Transverse colon (tissue), 4 donors: ENCODE measurements at places on chromosomes 3 and 15. TPM values are rescaled to one million over a fixed set of nuclear protein-coding genes. Genes with fewer than 3 reads are reported as not detected.

DNA sequence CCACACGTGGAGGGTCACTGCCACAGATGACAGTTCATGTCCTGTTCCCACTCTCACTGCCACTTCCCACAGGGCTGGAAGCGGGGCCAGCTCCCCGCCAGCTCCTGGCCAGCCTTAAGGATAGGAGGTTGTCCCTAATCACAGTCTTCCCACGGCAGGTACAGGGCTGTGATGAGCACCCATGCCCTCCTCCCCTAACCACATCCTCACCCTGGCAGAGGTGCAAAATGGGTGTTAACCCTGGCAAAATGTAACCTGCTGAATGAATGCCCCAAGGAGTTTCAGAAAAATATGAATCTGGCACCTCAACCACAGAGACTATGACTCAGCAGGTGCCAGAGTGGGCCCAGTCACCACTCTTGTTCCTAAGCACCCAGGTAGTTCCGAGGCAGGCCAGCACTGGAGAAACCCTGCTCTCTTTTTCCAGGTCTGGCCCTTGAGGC is 185.1 kb upstream of the TPM1 start:
- DNase-seq = no peak
- no peak overlapping the region for H3K27ac ChIP-seq
- no peaks in the 10 kb centered on the region for H3K4me1 ChIP-seq

GRCh38 chr3:111151438-111151837 is 79.8 kb downstream of the NECTIN3 start:
- peaks cover 4% of the 10 kb centered on the region for H3K36me3 ChIP-seq
- no peak overlapping the region for H3K27ac ChIP-seq
- H3K27me3 ChIP-seq = no peaks in the 10 kb centered on the region
- H3K4me1 ChIP-seq = no peaks in the 10 kb centered on the region
- no peak for DNase-seq

DNA sequence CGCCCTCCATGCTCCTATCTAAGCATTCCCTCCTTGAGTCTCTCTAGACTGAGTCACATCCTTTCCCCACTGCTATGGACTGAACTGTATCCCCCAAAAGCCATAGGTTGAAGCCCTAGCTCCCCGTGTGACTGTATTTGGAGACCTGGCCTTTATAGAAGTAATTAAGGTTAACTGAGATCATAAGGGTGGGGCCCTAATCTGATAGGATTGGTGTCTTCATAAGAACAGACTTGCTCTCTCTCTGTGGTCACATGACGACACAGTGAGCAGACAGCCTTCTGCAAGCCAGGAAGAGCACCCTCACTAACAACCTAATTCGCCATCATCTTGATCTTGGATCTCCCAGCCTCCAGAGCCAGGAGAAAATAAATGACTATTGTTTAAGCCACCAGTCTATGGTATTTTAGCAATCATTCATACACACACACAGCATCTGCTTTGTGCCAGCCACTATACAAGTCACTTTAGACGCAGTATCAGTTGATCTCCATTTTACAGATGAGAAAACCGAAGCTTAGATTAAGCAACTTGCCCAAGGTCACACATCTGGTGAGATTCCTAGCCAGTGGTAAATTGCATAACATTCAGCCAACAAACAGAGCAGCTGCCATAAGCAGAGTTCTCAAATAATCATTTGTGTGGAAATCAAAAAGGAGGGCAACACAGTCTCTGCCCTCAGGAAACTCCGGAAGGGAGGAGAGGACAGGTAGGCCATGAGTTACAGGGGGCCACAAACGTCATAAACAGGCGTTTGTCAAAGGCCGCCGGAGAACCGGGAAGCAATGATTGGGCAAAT is 66.3 kb upstream of the HES1 start:
- H3K4me3 ChIP-seq = no peak overlapping the region
- H3K36me3 ChIP-seq = no peaks in the 10 kb centered on the region
- H3K4me1 ChIP-seq = peaks cover 24% of the 10 kb centered on the region
- no peak for DNase-seq
- no peaks in the 10 kb centered on the region for H3K27me3 ChIP-seq

GRCh38 chr3:128874481-128875180 is 4.8 kb upstream of the ACAD9 start:
- H3K4me1 ChIP-seq = peaks cover 10% of the 10 kb centered on the region
- no peaks in the 10 kb centered on the region for H3K27me3 ChIP-seq
- no peaks in the 10 kb centered on the region for H3K36me3 ChIP-seq
- H3K27ac ChIP-seq = no peak overlapping the region
- DNase-seq = no peak

DNA sequence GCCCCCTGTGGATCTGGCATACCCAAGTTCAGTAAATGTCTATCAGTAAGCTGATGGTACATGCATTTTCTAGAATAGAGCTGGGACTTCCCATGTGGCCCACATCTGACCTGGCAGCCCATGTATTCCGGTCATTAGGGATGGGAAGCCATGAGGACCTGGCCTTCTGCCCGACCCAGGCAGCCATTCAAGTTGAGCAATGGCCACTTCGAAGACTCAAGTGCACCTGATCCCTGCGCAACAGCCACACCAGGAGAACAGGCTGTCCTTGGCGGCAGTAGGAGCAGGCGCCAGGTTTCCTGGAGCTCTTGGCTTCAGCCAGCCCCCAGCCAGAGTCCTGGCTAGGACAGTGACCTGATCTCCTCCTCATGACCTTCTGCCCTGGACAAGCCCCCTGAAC is 14.6 kb downstream of the HEMK1 start:
- no peak overlapping the region for H3K4me3 ChIP-seq
- no peaks in the 10 kb centered on the region for H3K27me3 ChIP-seq
- H3K4me1 ChIP-seq = no peaks in the 10 kb centered on the region

Gene NISCH
- 137 TPM for total RNA-seq

Gene CPLX3
- total RNA-seq = not detected

DNA sequence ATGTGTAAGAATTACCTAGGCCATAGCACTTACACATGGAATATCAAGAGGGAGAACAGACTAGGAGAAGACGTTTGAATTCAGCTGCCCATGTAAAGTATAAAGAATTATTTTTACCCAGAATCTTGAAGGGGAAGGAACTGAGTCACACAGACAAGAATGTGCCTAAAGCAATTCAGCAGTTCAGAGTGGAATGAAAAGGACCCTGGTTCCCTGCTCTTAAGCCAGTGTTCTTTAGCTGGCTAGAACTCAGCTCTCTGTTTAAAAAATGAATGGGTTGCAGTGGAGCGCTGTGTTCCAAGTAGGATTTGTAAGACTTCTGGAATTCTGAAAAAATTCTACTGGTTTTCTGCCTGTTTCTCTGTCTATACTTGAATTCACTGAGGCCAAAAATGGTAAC is 440.2 kb downstream of the LPP start:
- no peak overlapping the region for H3K4me3 ChIP-seq
- no peaks in the 10 kb centered on the region for H3K36me3 ChIP-seq
- H3K27ac ChIP-seq = peak overlapping the region; percentile 30
- no peaks in the 10 kb centered on the region for H3K27me3 ChIP-seq

Gene CPNE9
- not detected for total RNA-seq

GRCh38 chr15:52714968-52715367 is 35.8 kb upstream of the ATOSA start:
- H3K27ac ChIP-seq = no peak overlapping the region
- H3K36me3 ChIP-seq = no peaks in the 10 kb centered on the region
- H3K4me3 ChIP-seq = no peak overlapping the region
- H3K4me1 ChIP-seq = no peaks in the 10 kb centered on the region

DNA sequence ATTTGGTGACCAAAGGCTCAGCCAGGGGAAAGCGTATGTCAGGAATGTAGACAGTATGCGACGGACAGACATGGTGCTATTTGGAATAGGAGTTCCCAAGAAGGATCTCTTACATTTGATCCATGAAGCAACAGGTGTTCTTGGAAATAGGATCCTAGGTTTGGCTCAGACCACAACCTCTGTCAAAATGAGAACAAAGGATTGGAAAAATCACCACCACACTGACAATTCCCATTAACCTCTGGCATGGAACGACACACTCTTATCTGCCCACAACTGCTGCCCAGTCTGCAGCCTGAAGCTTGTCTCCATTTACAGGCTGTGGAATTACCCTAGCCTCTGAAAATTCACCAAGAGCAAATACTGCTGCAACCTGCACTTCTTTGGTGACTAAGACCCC is 33.6 kb upstream of the LRRN1 start:
- no peaks in the 10 kb centered on the region for H3K4me1 ChIP-seq
- DNase-seq = no peak
- H3K4me3 ChIP-seq = no peak overlapping the region
- H3K27ac ChIP-seq = no peak overlapping the region
- H3K27me3 ChIP-seq = no peaks in the 10 kb centered on the region

Gene ANO10
- total RNA-seq = 58.3 TPM

Gene SLC22A13
- total RNA-seq = 0.60 TPM

Gene DPPA2
- total RNA-seq = not detected

Gene GPR149
- not detected for total RNA-seq

DNA sequence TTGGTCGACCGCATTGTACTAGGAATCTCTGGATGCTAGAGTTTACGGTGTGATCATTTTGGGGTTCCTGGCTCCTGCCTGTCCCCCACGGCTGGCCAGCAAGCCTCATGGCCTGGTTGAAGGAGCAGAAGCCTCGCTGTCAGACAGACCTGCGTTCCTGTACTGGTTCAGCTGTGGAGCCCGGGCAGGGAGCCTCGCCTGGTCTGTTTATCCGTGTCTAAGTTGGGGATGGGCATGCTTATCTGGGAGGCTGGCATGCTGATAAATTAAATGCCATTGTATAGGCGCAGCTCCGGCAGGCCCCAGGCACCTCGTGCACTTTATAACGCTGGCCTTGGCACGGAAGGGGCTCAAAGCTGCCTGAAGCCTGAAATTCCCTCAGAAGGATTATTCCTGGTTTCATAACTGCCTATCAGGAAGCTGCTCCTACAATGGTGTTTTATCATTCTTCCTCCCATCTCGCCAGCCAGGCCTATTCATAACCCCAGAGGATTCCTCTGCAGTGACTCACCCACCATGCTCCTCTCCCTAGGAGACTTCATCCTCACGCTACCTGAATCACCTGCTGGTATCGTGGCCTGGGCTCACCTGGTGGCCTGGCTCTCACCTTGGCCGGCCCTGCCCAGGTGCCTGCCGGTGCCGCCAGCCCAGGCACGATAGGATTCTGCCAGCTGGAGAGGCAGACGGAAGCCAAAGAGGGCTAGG is 110.9 kb downstream of the ASB7 start:
- no peak overlapping the region for H3K4me3 ChIP-seq
- H3K27ac ChIP-seq = peak overlapping the region; percentile 57
- peak; percentile 45 for DNase-seq
- no peaks in the 10 kb centered on the region for H3K4me1 ChIP-seq

Gene ALDH1A2
- 4.9 TPM for total RNA-seq

DNA sequence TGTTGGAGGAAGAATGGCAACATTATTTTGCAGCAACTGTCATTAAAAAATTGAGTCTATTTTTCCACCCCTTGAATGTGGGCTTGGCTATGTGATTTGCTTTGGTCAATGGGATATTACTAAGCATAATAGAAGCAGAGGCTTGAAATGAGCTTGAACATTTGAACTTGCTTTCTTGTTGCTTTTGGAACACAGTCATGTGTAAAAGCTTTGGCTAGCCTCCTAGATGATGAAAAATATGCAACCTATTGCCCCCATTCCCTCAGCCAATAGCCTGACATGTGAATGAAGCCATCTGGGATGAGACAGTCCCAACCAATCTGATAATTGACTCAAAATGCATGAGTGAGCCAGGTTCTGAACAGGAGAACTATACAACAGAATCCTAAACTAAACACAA is 78.4 kb downstream of the PLSCR2 start:
- no peak overlapping the region for H3K27ac ChIP-seq
- H3K36me3 ChIP-seq = no peaks in the 10 kb centered on the region
- no peak for DNase-seq

Gene SCN5A
- not detected for total RNA-seq

DNA sequence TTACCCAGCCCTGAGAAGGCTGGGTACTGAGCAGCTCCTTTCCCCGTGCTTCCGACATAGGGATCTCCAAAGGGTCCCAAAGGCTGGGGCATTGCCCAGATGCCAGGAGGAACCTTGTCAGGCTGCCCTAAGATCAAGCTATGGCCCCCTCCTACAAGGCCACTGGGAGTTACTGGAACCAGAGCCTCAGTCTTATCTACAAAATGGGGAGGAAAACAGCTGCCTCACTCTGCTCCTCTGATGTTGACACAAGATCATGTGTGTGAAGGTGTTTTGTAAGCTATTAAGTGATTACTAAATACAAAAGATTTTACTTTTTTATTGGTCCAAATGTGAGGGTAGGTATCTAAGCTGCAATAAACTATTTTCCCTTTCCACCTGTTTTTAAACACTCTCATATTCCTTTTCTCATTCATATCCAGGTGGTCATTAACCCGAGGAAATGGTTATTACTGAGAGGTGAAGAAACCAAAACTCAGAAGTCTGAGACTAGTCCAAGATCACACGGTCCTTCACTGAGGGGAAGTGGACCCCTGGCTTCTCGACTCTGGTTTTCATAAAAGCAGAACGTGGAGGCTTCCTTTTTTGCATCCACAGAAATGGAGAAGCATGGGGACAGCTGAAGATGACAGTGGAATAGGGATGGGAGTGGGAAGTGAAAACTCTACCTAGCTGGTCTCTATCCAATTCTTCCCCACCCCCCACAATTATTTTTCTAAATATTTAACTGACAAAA is 1.7 kb downstream of the ARPIN start:
- H3K27ac ChIP-seq = peak overlapping the region; percentile 93
- H3K36me3 ChIP-seq = no peaks in the 10 kb centered on the region
- no peak overlapping the region for H3K4me3 ChIP-seq

Gene ZNF106
- total RNA-seq = 45.0 TPM

Gene CHRM5
- not detected for total RNA-seq

Gene PLCB2
- 12.4 TPM for total RNA-seq

DNA sequence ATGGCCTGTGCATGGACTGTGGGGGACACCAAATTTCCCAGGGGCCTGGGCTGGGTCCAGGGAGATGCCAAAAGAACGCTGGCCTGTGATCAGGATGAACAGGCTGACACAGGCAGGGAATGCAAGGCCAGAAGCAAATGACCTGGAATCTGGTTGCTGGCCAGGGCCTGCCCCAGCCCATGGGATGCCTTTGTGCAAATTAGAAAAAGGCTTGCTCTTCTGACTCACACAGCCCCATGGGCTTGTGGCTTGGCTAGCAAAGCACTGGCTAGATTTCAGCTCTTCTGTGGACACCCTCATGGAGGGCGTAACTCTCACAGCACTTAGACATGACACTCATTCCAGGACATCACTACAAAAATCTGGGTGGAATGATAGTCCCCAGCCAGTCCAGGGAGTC is 356.0 kb downstream of the SHQ1 start:
- no peaks in the 10 kb centered on the region for H3K27me3 ChIP-seq
- H3K4me3 ChIP-seq = no peak overlapping the region
- H3K36me3 ChIP-seq = no peaks in the 10 kb centered on the region

GRCh38 chr15:33894193-33894592 is 74.1 kb upstream of the CHRM5 start:
- no peaks in the 10 kb centered on the region for H3K27me3 ChIP-seq
- no peak overlapping the region for H3K4me3 ChIP-seq
- no peak overlapping the region for H3K27ac ChIP-seq

GRCh38 chr3:38755130-38755529 is 60.9 kb downstream of the SCN10A start:
- no peak overlapping the region for H3K4me3 ChIP-seq
- H3K4me1 ChIP-seq = no peaks in the 10 kb centered on the region
- no peaks in the 10 kb centered on the region for H3K36me3 ChIP-seq
- no peak for DNase-seq
- H3K27me3 ChIP-seq = no peaks in the 10 kb centered on the region
